Activated CD4-positive, alpha-beta T cell treated with anti-CD3 and anti-CD28 coated beads, Interleukin-2, amount 50 U/mL, for 48 hours (primary cell): ENCODE measurements at places on chromosomes 13 and 19.

- DNase-seq = no peak
These were observed 730.7 kb downstream of the UQCRFS1 start for GRCh38 chr19:28482221-28482620.

DNA sequence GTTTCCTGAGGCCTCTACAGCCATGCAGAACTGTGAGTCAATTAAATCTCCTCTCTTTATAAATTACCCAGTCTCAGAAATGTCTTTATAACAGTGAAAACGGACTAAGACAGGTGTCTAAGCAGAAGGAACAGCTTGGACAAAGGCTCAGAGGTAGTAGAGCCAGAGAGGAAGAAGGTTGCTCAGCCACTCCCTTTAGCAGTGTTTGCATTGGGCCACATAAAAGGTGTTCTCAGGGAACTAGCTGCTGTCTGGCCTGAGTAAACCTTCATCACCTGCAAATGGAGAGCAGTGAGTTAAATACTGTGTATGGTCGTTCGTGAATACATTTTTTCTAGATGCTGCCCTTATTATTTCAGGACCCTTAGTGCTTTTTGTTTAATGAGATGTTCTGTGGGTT, 383.4 kb downstream of the EFNB2 start:
- DNase-seq = no peak

GRCh38 chr19:56101095-56101494, 20.0 kb downstream of the ZNF787 start:
- DNase-seq = no peak

DNA sequence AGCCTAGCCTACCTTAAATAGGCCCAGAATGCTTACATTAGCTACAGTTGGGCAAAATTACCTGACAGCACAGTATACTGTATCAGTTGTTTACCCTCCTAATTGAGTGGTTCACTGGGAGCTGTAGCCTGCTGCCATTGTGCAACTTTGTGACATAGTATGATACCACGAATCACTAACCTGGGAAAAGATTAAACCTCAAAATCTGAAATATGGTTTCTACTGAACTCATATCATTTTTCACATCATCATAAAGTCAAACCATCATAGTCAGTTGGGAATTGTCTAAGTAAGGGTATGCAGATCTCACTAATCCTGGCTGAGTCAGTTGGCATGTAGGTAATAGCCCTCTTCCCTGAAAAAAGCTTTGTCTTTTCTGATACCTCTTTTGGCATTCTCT, 9.2 kb downstream of the PAN3 start:
- no peak for DNase-seq

DNA sequence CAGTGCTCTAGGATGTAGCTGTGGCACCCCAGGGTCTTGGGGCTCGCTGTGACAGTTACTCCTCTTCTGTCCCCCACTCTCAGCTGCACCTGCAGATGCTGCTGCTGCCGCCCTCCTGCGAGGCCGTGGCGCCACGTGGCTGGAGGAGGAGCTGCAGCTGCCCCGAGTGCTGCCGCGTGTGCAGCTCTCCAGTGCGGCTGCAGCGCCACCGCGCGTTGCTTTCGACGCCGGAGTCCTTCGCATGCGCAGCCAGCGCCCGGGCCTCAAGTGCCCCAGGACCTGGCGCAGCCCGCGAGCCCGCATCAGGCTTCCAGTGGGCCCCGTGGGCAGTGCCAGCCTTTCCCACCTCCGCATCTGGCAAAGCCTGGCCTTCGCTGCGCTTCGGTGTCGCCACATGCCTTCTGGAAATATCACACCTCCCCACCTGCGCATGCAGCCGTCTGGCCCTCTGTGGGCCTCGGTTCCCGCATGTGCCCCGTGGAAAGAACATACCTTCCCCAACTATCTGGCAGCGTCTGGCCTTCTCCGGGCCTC, 692 bp upstream of the ZNF580 start:
- peak; percentile 76 for DNase-seq

GRCh38 chr19:35195830-35196229, 32.7 kb downstream of the FAM187B start:
- no peak for DNase-seq

DNA sequence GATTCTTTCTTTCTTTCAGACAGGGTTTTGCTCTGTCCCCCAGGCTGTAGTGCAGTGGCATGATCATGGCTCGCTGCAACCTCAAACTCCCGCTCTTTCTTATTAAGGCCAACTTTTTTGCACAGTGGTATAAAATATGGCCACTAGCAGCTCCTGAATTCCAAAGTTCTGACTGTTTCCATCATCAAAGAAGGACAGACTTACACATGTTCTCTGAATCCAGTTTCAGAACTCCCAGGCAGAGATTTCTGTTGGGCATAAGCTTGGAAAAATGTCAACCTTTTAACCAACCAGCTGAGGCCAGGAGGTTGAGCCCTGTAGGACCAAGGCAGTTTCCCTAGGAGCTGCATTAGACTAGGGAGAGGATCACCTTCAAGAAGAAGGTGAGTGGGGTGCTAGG, 184.1 kb downstream of the HS6ST3 start:
- no peak for DNase-seq

GRCh38 chr19:38837656-38838121, 6.1 kb upstream of the ECH1 start:
- no peak for DNase-seq

GRCh38 chr19:40995355-40995754, 4.3 kb downstream of the CYP2B6 start:
- DNase-seq = no peak

- no peak for DNase-seq
These were observed 72.1 kb upstream of the MYCBP2 start for GRCh38 chr13:77398825-77399620.

DNA sequence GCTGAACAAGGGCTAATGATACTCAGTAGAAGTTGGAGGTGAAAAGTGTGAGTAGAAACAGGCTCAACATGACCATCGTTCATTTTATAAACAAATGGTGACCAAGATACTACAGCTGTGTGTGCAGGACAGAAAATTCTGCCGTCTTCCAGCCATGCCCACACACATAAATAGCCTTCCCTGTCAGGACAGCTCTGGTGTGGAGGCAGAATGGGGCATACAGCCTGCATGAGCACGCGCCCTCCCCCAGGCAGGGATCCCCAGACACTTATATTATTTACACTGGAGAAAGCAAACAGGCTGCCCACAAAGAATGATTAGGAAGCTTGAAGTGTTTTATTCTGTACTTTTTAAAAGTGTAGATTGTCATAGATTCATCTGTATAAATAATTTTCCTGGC, 20.4 kb downstream of the GJA3 start:
- no peak for DNase-seq

DNA sequence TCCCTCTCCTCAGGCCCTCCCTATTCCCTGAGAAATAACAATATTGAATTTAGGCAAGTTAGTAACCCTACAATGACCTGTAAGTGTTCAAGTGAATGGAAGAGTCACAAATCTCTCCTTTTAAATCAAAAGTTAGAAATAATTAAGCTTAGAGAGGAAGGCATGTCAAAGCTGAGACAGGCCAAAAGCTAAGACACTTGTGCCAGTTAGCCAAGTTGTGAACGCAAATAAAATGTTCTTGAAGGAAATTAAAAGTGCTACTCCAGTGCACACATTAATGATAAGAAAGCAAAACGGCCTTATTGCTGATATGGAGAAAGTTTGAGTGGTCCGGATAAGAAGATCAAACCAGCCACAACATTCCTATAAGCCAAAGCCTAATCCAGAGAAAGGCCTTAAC, 120.9 kb downstream of the RBM26 start:
- DNase-seq = no peak

- no peak for DNase-seq
These were observed 11.1 kb downstream of the CBARP start for GRCh38 chr19:1226522-1227303.

DNA sequence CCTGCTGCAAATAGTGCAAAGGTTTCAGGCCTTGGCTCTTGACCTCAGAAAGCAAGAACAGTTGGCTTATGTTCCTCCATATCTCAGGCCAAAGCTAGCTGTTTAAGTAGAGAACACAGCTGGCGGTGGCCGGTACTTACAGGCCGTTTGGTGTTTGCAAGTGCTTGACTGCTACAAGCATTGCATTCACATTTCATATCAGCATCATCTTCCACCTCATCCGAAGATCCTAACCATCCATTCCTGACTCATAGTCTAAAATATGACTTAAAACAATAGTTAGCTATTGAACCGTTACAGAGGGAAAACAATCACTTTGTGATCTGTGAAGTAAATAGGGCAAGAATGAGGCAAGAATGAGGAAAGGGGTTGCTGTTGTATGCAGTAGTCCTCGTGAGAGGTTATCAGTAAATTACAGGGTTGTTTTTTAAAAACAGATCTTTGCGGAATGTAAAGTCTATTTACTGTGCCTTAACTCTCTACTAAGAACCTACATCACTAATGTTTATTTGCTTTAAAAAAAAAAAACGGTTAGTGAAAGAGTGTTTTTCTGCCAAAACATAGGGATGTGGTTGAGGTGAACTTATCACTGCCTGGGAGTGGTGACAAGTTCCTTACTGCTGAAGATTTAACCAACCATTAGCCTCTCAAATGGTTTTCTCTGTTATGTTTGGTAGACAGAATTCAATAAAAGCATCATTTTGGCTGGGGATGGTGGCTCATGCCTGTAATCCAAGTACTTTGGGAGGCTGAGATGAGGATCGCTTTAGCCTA, 21.6 kb upstream of the WDR88 start:
- DNase-seq = no peak

DNA sequence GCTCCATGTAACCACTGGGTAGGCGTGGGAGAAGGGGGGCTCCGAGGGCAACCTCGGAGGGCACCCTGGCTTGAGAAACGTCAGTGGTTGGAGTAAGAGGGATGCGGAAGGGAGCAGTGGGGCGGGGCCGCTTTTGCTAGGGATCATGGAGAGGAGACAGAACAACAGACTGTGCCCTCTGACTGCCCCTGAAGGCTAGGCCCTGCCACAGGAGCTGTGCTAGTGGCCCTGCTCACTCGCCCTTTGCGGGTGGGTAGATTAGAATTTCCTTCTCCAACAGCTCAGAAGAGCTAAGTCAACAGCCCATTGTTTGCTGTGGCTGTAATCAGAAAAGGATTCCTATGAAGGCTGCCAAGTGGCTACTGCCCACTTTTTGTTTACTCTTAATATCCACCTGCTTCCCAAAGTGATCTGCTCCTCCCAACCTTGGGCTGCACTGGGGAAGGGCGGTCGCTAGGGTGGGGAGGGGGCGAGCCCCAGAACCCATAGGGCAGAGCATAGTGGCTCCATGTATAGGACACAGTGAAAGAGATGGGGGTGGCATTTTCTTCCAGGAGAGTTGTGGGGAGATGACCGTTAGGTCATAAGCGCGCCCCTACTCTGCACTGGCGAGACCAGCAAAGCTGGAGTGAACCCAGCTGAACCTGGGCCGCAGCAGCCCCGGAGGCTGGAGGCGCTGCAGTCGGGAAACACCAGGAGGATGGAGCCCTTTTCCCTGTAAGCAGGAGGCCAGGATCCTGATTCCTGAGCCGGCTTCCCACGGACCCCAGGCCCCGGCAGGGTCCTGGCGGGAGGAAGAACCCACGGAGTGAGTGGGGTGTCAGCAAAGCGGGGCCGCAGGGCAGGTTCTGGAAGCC, 1.9 kb upstream of the C1QTNF9 start:
- DNase-seq = no peak

GRCh38 chr19:45814851-45815480, at the start of gene RSPH6A:
Gene RSPH6A, minus strand, starts transcription at chr19:45815308. Its CDS starts 132 bp downstream, at chr19:45815176.
- DNase-seq = no peak

GRCh38 chr13:51396352-51396751, 56.5 kb downstream of the INTS6 start:
- DNase-seq = no peak

DNA sequence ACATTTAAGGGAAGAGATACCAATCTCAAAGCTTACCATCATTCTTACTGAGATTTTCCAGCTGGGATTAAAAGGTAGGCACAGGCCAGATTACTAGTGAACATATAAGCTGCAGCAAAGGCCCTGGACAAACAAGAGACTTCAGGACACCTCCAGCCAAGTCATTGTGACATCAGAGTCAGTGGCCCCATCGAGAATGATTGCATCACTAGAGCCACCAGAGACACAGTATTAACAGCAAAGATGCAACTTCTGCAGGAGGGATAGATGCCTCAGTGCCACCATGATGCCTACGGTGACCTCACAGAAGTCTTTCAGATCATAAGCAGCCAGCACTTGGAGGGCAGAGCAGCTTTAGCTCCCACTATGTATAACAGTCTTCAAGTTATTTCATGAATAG, 8.6 kb downstream of the RUBCNL start:
- DNase-seq = no peak

GRCh38 chr19:1082165-1082927, 12.8 kb downstream of the POLR2E start:
- peak; percentile 85 for DNase-seq
